ENCODE measurements at places on chromosomes 3 and 15.

DNA sequence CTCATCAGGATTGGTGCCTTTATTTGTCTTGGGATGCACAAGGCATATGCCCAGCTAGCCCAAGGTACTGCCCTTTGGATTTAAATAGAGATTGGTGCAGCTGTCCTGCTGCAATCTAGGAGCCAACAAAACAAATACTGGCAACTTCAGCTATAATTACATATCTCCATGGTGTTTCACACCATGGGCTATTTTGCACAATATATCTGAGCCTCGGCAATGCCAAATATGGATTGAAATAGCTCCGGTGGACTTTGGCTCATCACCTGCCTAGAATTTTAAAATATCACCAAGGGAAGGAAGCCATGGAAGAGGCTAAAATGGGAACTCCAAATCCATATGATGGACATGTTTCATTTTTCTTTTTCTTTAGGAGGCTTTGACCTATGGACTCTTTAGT, 367.8 kb upstream of the UMPS start:
- DNase-seq = no peak

DNA sequence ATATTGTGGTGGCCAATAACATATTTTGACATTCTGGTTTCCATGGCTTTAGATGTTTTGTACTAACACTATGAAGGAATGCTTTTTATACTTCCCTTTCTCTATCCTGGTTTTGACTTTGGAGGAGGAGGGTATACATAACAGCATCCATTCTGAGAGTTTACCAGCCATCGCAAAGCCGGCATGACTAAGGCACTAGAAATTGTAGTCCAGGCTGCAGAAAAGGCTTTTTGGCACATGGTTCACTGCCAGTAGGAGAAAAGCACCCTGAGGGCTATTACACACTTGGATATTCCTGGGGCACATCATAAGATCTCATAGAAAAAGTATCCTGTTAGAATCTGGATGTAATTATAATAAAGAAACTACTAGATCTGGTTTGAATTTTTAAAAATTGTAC, 101.8 kb downstream of the STT3B start:
- no peak for DNase-seq

DNA sequence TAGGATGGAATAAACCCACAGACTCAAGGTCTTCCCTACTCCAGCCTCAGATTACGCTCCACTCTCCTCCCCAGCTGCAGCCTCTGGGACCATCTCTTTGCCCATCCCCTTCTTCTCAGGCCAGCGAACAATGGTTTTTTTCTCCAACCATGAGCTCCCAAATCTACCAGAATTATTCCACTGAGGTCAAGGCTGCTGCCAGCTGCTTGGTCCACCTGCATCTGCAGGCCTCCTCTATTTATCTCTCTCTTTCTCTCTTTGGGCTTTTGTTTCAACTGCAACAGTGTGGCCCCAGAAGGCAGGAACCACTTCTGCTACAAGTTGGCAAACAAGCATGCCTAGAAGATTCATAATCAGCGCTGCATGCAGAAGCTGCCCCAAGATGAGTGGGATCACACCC, 19.1 kb downstream of the CHRM5 start:
- DNase-seq = no peak

GRCh38 chr3:114019486-114019885, 36.8 kb downstream of the CCDC191 start:
- no peak for DNase-seq

GRCh38 chr15:61146931-61147230, 82.2 kb downstream of the RORA start:
- no peak for DNase-seq

- no peak for DNase-seq
Observed at GRCh38 chr3:81980596-81981494, 219.4 kb upstream of the GBE1 start.

DNA sequence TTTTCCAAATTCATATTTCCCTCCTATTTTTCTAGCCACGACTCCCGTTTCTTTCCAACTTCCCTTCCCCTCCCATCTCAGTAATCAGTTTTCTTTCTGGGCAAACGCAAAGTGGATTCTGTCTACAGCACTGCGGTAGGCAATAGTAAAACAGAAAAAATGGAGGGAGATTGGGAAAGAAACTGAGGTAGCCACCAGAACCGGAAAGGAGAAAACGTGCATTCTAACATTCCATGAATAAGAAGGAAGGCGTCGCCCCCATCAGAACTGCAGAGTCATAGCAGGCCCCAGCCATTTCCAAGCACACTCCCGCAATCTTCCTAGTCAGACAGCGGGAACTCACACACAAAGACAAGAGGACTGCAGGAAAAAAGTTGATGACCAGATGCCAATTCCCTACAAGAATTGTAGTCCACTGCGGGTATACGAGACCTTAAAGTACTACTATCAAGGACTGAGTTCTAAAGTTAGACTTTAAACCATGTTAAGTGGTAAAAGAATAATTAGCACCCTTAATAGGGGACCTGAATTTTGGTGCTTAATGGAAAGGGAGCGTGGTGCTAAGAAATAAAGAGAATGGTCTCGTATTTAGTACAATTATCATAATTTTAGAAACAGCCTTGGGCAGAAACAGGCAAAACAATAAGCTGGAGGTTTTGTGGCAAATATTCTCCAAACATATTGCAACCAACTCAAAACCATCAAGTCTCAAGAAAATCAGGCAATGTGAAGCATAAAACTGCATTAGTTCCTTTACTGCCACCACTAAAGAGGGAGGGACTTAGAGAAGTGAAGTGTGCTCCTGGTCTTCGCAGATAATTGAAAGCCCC, 1.4 kb downstream of the PFN2 start:
- peak; percentile 68 for DNase-seq

- peak; percentile 30 for DNase-seq
Observed at GRCh38 chr3:129121792-129122411, at the start of gene RAB43. RAB43 (minus strand) TSS chr3:129121804; CDS start chr3:129121489, 315 bp downstream.

DNA sequence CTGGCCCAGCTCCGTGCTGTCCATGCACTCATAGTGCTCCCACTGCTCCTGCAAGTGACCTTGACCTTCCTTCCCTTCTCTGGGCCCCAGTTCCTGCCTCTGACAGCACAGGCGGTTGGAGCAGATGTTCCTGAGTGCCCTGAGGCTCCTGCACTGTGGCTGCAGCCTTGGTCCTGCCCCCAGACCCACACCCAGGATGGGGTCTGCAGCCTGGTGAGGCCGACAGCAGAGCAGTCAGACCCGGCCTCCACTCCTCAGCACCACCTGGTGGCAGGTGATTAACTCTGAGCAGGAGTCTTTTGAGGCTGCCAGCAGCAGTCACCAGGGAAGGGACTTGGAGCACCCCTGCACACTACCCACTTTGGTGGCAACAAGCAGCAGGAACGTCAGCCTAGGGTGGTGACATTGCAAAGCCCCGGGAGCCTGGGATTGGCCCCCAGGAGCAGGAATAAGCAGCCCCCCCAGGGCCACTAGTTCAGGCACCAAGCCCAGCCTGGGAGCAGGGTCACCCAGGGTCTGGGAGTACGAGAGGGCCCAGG, 64.6 kb downstream of the CYP11A1 start:
- DNase-seq = no peak

GRCh38 chr15:66644869-66645268, 57.2 kb upstream of the SMAD6 start:
- peak; percentile 20 for DNase-seq

- DNase-seq = no peak
Observed at GRCh38 chr3:108031895-108032294, 58.9 kb downstream of the CD47 start.

- no peak for DNase-seq
Observed at GRCh38 chr3:141408596-141408995, 40.3 kb downstream of the ZBTB38 start.

DNA sequence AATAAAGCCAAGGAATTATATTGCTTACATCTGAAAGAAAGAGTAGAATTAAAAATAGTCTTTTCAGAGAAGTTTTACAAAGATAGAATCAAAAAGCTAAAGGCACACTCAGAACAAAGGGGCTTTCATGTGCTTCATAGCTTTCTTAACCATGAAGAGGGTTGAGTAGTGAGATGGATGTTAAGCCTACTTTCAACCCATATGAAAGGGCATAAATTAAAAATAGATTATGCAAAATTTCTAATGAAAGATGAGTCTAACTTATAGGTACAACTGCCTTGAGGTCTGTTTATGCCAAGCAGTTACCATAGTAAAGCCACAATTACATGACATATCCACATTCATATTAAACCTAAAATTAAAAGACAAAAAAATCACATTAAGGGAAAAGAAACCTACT, 223.3 kb upstream of the ARHGEF26 start:
- DNase-seq = no peak

DNA sequence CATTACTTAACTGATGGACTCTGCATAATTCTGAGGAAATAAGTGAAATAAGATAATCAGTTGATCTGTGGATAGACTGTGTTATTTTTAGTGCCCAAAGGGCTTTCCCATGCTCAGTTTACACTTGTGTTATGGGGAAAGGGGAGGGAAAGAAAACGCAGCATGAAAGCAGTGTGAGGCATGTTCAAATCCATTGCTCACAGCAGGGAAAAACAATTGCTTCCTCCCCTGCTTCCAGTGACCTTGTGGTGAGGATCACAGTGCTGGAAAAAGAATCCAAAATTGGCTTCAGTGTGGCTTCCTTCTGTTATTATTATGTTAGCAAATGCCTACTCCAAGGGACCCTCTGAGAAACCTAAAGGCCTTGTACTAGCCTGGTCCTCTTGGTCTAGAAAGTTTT, 285.1 kb upstream of the CDIN1 start:
- no peak for DNase-seq

DNA sequence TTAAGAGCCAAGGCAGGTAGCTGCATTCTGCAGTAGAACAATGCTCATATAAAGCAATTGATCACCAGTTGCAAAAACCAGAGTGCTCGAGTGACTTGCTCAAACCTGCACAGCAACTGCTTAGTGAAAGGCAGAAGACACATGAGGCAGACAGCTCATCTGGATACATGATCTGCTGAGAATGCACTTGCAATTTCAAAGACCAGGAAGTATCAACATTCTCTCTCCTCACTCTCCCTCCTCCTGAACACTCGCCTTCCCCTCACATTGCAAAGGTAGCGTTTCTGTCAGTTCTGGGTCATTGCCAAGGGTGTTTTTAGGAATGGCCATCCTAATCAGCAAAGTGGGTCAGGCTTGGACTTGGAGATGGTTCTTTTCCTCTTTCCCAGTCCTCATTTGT, 61.0 kb downstream of the BFSP2 start:
- DNase-seq = no peak

GRCh38 chr15:35549567-35549966, 3.6 kb upstream of the DPH6 start:
- no peak for DNase-seq

DNA sequence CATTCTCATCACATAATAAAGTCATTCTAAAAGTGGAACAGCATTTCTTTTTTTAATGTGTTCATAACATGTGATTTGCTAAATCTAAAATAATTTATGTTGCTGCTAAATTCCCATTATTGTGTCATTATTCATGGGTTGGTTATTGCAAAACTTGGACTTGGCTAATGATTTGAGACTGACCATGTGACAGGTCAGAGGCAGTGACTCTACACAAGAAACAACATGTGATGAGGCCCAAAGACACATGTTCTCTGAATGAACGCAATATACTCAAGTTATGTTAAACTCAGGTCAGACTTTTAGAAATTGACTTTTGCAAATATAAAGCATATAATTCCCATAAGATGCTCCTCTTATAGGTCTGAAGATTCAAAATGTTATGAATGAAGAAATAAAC, 566.1 kb downstream of the TBL1XR1 start:
- no peak for DNase-seq

DNA sequence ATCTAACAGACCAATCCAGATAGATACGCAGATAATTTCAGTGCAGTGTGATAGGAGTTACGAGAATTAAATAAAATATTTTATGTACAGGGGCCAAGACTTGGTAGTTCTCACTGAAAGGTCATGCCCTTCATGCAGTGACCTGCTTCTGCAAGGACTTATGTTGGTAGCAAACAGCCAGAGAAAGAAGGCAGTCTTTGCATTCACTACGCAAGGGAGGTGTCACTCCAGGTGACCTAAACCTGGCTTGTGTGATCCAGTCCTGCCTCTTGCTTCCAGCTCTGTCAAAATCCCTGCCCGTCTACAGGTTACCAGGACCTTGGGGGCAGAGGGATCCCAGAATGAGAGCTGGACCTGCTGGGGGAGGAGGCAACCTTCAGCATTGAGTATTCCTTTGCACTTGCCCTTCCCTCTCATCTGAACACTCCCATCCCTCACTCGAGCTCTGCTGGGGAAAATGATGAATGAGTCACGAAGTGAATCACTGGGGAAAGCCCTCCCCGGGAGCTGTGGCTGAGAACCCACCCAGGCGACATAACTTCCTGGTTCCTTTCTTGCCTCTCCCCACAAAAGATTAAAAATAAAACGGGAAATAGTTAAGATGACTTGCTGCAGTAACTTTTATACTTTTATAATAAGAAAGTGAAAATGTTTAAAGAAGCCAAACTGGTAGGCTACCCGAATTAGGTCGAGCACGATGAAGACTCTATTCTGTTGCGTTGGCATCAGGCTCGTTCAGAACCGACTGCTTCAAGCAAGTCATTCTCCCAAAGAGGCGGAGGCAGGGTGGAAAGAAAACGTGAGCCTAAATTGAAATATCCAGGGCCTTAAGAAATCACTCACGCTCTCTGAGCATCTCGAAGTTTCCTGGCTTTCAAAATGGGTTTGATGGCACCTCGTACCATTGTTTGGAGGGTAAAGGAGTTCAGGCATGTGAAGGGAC, 216.1 kb downstream of the SLCO3A1 start:
- DNase-seq = peak; percentile 27

GRCh38 chr3:142863010-142863817, 25.7 kb downstream of the PCOLCE2 start:
- no peak for DNase-seq

- no peak for DNase-seq
Observed at GRCh38 chr15:96274698-96275097, 55.8 kb upstream of the NR2F2 start.

DNA sequence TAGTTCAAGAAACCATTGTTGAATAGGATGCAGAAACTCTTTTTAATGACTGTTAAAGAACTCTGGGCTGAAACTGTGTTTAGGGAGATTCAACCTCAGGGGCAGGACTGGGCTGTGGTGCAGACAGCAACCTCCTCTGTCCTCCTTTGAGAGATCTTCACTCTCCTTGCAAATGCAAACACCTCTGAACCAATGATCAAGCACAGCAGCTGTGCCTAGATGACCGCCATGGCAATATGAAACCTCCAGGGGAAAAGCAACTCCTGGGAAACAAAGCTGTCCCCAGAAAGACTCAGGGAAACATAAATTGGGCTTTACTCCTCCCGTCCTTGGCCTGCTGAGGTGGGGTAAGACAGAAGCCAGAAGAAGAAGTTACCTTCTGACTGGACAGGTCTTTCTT, 52.6 kb downstream of the TBC1D2B start:
- no peak for DNase-seq

GRCh38 chr3:157071744-157072525, 88.0 kb downstream of the CCNL1 start:
- DNase-seq = no peak

GRCh38 chr15:37582852-37583251, 351.6 kb upstream of the TMCO5A start:
- DNase-seq = no peak

- DNase-seq = no peak
Observed at GRCh38 chr3:99982650-99983049, 131.7 kb downstream of the FILIP1L start.

- DNase-seq = no peak
Observed at GRCh38 chr3:94429517-94429916, 366.7 kb downstream of the NSUN3 start.

- no peak for DNase-seq
Observed at GRCh38 chr15:29922191-29922590, 99.9 kb upstream of the TJP1 start.

GRCh38 chr15:93460717-93461116, 371.7 kb upstream of the RGMA start:
- no peak for DNase-seq
